ENCODE measurements at places on chromosomes 7 and 10.

DNA sequence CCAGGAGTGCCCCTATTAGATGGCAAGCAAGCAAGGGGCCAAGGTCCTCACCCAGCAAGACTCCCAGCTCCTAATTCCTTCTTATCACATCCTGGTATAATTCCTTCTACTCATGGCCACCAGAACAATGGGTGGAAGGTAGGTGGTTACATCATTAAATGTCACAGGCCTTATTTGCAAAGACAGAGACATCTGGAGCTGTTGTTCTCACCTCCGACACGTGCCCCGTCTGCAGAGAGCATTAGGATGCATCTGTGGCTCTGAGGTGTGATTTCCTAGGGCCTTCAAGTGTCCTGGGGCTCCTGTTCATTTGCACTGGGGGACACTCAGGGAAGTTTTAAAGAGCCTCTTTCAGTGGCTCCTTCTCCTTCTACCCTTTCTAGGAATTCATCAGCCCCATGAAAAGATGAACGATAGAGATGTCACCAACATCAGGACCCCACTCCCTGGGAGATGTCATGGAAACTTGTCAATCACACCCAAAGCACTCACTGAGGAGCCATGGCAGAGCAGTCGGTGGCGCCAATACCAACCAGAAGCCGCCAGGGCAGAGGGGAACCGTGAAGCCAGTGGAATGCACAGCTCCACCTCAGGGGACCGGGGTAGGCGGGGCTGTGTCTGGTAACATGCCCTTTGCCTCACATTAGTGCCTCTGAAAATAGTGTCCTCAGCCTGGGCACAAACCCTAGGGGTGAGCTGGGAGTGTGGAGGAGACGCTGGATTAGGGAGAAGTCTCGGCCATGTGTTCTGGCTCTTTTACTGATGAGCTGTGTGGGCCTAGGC is 2.9 kb upstream of the ATP6V0E2 start:
- peaks cover 7% of the 10 kb centered on the region for H3K36me3 ChIP-seq
- no peaks in the 10 kb centered on the region for H3K27me3 ChIP-seq
- DNase-seq, result no peak

DNA sequence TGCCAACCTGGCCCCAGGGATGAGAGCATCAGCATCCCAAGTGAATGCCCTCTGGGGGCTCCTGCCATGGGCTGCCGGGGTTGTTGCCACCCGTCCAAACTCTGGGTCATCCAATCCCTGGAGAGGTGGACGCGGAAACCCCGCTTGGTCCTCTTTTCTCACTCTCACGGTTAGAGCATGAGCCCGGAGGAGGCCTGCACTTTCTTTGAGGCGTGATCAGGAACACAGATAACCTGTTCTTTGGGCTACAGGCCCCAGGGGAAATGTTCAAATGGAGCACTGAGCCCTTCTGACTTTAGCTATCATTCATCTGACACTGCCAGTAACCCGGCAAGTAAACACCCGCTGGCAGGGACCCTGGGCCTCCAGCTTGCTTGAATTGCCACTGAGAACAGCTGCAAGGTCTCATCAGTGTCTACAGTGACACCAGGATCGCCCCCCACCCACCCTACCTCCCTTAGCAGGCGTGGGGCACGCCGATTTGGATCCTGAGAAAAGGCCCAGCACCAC is 29.4 kb upstream of the SLF2 start:
- H3K4me3 ChIP-seq, result no peak overlapping the region
- H3K27ac ChIP-seq, result no peak overlapping the region
- peaks cover 39% of the 10 kb centered on the region for H3K27me3 ChIP-seq
- no peak for DNase-seq
- no peaks in the 10 kb centered on the region for H3K4me1 ChIP-seq

- H3K4me3 ChIP-seq, result no peak overlapping the region
- no peaks in the 10 kb centered on the region for H3K36me3 ChIP-seq
- H3K27me3 ChIP-seq, result peaks cover 28% of the 10 kb centered on the region
- no peak for DNase-seq
- H3K4me1 ChIP-seq, result peaks cover 9% of the 10 kb centered on the region
Observed at GRCh38 chr7:21547501-21547900, 4.7 kb downstream of the DNAH11 start.

GRCh38 chr10:17432723-17433122 is 21.7 kb downstream of the ST8SIA6 start:
- peaks cover 23% of the 10 kb centered on the region for H3K27me3 ChIP-seq
- H3K27ac ChIP-seq, result no peak overlapping the region
- no peak for DNase-seq
- no peaks in the 10 kb centered on the region for H3K36me3 ChIP-seq
- H3K4me3 ChIP-seq, result no peak overlapping the region
- H3K4me1 ChIP-seq, result peaks cover 23% of the 10 kb centered on the region
